GM12892 (cell line): ENCODE measurements at places on chromosomes 4 and X.
A peak's percentile ranks its signal among the peaks of the same experiment; 100 is the strongest.

DNA sequence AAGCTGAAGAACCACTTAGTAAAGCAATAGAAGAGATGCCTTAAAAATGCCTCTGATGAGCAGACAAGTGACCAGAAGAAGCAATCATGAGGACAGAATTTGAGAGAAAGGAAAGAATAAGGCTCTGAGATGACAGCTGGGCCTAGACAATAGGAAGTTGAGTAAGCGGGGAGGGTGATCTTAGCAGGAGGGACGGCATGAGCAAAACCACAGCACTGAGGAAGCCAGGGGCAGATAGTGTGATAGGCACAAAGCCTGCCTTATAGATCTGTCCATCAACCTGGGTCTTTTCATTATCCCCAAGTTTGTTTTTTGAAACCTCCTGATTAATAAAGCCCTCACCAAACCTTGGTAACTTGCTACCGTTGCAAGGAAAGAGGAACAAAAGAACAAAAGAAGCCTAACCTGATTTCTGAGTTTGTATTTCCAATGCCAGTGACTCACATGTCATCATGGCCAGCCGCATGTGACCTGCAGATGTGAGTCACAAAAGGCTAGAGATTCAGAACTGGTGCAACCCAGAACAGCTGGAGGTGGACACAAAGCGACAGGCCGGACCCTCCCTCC is 55.7 kb upstream of the PPARGC1A start:
- DNase-seq, result no peak

GRCh38 chrX:21883258-21883657 is 27.5 kb downstream of the YY2 start:
- DNase-seq, result no peak

- DNase-seq, result peak; percentile 5
Observed at GRCh38 chrX:107118322-107119147, at the start of gene RBM41. Gene RBM41 (minus strand): TSS chrX:107118822. CDS start chrX:107118773, 49 bp downstream.

GRCh38 chr4:74038425-74039314 is at the start of gene CXCL3:
Gene CXCL3 (minus strand): TSS chr4:74038689. CDS start chr4:74038611, 78 bp downstream.
- DNase-seq, result no peak

DNA sequence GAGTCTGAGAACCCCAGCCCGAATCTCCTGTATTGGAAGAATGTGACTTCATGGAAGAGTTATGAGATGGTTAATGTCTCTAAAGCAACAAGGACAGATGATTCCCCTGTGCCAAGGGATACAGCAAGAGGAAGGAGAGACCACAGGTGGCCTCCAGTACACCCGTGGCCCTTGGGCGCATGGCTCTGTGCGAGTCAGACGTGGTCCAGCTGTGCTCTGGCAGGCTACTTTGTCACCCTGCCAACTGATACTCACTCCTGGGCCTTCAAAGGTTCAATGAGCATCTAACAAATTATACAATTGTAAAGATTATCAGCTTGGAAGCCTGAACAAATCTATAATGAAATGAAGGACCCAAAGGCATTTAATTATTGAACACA is 71.7 kb downstream of the NYX start:
- DNase-seq, result no peak

GRCh38 chrX:33908898-33909297 is 223.2 kb downstream of the FAM47A start:
- DNase-seq, result no peak

DNA sequence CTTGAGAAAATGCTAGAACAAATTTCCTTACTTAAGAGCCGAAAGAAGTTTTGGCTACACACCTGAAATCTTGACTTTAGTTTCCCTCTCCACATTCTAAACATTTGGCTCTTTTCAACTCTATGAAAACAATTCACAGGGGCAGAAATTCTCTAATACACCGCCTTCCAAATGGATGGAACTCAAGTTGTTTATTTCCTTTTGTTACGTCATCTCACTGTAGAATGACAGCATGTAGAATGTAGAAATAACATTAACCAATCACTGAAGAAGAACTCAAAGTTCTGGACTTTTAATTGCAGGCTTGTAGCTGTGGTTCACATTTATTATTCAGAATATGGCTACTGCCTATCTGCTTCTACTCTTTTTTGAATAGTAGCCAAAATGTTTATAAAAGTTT is 1.9 kb downstream of the DMP1 start:
- no peak for DNase-seq

DNA sequence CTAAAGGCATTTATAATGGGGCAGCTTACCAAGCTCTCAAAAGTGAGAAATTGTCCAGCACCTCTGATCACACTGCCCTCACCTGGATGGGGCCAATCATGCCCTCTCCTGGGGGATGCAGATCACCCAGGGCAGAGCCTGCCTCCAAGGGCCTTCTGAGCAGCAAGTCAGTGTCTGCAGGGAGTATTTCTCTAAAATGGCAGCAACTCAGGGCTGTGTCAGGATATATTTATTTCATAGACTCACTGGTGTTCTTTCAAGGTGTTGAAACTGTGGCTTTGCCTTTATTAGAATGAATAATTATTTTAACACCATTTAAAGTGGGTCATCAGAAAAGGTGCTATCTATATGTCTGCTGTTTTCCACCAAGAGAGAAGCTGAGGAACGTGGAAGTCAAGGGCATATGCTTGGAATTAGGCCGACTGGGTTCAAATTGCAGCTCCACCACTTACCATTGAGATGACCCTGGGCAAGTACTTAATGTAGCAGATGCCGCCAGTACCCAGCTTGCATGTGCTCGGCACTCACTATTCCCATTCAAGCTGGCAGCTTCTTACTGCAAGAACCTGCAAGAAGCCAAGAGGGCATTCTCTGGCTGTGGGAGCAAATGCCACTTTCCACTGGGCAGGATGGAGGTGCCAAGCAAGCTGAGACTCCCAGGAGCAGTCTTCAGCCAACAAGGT is 590.0 kb downstream of the BCOR start:
- no peak for DNase-seq

GRCh38 chr4:76948443-76949275 is 893 bp upstream of the SEPTIN11 start:
- peak; percentile 85 for DNase-seq

DNA sequence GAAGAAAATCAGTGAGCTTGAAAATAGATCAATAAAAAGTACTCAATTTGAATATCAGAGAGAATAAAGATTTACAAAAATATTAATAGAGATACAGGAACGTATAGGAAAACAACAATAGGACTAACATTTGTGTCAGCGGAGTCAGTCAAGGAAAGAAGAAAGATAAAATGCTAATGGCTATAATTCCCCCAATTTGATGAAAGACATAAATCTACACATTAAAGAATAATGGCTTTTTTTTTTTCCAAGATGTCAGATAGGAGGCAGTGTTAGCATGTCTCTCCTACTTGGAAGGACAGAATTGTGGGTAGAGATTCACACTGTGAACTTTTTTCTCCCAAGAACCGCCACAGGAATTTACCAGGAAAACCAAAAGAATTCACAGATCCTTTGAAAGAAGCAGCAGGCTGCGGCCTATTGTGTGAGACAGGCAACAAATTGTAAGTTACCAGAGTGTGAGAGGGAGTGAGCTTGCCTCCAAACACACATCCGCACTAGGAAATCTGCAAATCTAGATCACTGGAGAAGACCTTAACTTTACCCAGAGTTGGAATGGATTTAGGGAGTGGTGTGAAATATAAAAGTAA is 249.9 kb downstream of the PRDM5 start:
- DNase-seq, result no peak

GRCh38 chrX:15468036-15468435 is 25.1 kb downstream of the PIR start:
- DNase-seq, result no peak

GRCh38 chrX:113947548-113947947 is 636.3 kb upstream of the HTR2C start:
- DNase-seq, result no peak

DNA sequence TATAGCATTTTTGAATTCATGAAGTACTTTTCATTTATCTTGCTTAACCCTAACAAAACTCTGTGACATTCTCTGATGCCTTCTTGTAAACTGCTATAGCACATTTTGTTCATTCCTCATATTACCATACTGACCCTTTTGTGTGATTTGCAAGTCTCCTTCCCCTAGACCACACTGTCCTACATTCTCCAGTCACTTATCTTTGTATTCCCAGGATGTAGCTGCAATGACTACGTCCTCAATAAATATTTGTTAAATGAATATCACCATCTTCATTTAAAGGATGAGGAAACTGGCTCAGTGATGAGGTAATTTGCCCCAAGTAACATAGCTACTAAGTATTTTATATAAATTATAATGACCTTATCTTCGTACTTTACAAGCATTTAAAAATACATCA is 11.9 kb downstream of the HUWE1 start:
- no peak for DNase-seq

GRCh38 chr4:101321481-101322042 is 25.8 kb downstream of the PPP3CA start:
- DNase-seq, result no peak

DNA sequence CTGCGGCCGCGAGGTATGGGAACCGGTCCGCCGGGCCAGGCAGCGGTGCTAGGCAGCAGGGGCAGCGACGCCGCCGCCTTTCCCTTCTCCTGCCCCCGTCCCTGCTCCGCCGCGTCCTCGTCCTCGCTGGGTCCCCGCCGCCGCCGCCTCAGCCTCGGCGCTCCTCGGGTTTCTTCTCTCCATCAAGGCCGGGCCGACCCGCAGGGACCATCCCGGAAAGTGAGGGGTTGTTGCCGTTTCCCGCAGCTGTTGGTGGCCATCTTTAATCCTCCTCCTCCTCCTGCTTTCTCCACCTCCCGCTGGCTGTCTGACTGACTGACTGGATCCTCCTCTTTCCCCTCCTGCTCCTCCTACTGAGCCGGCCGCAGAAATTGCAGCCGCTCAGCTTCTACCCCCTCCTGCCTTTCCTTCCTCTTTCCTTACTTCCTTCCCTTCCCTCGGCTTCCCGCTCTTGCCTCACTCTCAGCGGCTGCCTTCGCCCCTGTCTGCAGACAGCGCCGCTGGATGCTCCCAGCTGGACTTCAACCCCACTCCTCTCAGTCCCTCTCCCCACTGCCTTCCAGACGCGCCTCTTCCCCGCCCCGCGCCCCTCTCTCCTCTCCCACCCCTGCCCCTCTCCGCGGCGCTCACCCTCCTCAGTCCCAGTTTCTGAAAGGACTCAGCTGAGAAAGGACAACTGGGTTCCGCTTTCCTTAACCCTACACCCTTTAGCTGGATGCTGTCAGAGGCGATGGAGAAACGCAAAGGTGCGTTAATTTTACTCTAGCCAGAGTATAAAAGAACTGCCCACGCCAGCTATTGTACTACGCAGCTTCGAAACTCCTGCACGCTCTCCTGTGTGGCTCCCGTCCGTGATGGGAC is at the start of gene WDFY3:
WDFY3 (minus strand) TSS at position 309 of the 861 bp plus-strand sequence. CDS start 106,099 bp downstream, outside the sequence.
- DNase-seq, result no peak

DNA sequence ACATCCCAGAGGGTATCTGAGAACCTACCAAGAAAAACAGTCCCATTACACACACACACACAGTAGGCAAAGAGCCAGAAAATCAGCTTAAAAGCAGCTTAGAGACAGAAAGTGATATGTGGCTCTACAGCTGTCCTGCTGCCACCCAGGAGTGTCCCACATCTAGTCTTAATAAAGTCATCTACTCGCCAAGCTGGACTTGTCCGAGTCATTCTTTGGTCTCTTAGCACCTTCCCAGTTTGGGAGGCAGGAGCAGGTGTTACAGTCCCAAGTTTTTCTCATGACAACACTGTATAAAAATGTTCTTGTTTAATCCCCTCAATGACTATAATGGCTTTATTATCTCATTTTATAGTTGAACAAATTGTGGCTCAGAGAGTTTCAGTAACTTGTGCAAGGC is 252.5 kb upstream of the CASK start:
- DNase-seq, result no peak

- no peak for DNase-seq
Observed at GRCh38 chr4:74044677-74045076, 6.2 kb upstream of the CXCL3 start.

DNA sequence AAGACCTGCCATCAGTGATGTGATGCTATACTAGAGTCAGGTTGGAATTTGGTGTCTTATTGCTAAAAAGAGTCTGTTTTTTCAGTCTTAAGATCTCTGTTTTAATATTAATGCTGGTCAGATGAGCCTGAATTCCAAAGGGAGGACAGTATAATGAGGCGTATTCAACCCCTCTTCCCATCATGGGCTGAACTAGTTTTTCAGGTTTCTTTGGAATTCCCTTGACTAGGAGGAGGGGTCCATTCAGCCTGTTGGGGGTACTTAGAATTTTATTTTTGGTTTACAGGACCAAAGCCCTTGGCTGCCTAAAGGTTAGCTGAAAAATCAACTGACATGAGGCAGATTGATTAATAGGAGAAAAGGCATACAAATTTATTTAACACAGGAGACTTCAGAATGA is 24.1 kb upstream of the PI4K2B start:
- no peak for DNase-seq

GRCh38 chr4:81410680-81411079 is 61.0 kb downstream of the RASGEF1B start:
- no peak for DNase-seq

DNA sequence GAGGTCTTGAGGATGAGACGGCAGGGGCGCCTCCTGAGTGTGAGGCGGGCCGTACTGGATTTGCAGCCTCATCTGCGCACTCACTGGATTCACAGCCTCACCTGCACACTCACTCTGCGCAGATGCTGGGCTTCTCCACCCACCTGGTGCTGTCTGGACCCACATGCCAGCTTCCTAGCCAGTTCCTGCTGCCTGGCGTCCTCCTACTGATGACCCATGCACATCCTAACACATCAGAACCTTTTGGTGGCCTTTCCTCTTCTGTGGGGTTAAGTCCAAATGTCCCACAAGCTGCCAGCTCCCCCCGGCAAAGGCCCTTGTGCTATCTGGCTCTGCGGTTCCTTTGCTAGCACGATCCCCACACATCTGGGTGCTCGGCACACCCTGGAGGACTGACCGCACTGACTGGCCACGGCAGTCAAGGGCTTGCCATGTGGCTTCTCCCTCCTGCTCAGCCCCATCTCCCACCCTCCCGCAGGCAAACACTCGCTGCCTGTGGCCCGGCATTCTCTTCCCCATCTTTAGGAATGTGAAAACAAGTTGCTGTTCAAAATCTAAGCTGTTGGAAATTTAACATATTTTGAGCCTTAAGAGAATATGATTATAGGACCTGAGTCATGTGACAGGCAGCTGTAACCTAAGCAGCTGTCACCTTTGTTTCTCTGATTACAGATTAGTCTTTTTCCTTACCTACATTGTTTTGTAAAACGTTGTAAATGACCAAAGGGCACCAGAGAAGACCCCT is 39.4 kb upstream of the AFAP1 start:
- DNase-seq, result no peak

GRCh38 chr4:167419468-167420140 is 185.3 kb upstream of the SPOCK3 start:
- no peak for DNase-seq

DNA sequence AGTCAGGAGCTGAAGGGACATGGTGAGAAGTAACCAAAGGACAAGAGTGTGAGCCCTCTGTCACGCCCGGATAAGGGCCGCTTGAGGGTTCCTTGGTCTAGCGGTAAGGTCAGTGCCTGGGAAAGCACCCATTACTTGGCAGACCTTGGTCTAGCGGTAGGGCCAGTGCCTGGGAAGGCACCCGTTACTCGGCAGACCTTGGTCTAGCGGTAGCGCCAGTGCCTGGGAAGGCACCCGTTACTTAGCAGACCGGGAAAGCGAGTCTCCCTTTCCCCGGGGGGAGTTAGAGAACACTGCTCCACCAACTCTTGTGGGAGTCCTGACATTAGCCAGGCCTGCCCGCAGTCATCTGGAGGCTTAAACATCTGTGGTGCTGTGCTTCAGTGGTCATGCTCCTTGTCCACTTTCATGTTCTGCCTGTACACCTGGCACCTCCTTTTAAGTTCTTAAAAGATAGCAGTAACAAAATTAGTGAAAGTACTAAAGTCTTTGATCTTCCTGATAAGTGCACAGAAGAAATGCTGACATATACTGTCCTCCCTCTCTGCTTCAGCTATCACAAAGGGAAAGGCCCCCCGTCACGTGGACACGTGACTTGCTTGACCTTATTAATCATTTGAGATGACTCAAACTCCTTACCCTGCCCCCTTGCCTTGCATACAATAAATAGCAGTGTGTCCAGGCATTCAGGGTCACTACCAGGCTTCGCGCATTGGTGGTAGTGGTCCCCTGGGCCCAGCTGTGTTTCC is 9.3 kb upstream of the SEC24B start:
- no peak for DNase-seq
